Activated CD4-positive, alpha-beta T cell treated with anti-CD3 and anti-CD28 coated beads for 36 hours (primary cell): ENCODE measurements at places on chromosomes 4 and X. TPM values are rescaled to one million over a fixed set of nuclear protein-coding genes. Genes with fewer than 3 reads are reported as not detected.

GRCh38 chr4:145014365-145014764 is 83.6 kb downstream of the ANAPC10 start:
- no peaks in the 10 kb centered on the region for H3K27me3 ChIP-seq
- no peak overlapping the region for H3K4me3 ChIP-seq
- H3K36me3 ChIP-seq: peaks cover 47% of the 10 kb centered on the region
- peaks cover 18% of the 10 kb centered on the region for H3K4me1 ChIP-seq
- no peak overlapping the region for H3K27ac ChIP-seq

The SLC38A5 gene
- total RNA-seq: 98.1 TPM

The NAA11 gene
- not detected for total RNA-seq

The CC2D2A gene
- not detected for total RNA-seq
